ENCODE measurements at places on chromosomes 11 and 22. TPM values are rescaled to one million over a fixed set of nuclear protein-coding genes. Genes with fewer than 3 reads are reported as not detected.

GRCh38 chr11:32062540-32062939 is 28.3 kb upstream of the RCN1 start:
- DNase-seq = no peak
- no peak overlapping the region for H3K27ac ChIP-seq
- H3K36me3 ChIP-seq = no peaks in the 10 kb centered on the region
- H3K4me1 ChIP-seq = no peaks in the 10 kb centered on the region

DNA sequence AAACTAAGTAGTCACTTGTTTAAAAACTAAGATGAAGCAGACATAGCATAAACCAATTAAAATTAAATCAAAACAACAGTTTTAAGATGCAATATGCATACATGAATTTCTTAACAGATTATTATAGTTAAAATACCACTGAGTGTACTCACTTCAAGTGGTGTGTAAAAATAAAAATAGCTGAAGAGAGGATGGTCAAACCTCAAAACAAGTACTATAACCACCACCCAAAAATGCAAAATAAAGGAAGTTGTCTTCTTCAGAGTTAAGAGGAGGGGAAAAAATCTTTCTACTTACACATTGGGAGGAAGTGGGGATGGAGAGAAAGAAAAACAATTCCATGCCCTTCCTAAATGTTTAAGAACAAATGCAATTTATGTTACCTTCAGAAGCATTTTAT is 31.9 kb downstream of the RRAS2 start:
- no peak overlapping the region for H3K27ac ChIP-seq
- no peaks in the 10 kb centered on the region for H3K27me3 ChIP-seq
- H3K4me3 ChIP-seq = no peak overlapping the region
- no peaks in the 10 kb centered on the region for H3K36me3 ChIP-seq
- DNase-seq = no peak
- peaks cover 3% of the 10 kb centered on the region for H3K4me1 ChIP-seq

DNA sequence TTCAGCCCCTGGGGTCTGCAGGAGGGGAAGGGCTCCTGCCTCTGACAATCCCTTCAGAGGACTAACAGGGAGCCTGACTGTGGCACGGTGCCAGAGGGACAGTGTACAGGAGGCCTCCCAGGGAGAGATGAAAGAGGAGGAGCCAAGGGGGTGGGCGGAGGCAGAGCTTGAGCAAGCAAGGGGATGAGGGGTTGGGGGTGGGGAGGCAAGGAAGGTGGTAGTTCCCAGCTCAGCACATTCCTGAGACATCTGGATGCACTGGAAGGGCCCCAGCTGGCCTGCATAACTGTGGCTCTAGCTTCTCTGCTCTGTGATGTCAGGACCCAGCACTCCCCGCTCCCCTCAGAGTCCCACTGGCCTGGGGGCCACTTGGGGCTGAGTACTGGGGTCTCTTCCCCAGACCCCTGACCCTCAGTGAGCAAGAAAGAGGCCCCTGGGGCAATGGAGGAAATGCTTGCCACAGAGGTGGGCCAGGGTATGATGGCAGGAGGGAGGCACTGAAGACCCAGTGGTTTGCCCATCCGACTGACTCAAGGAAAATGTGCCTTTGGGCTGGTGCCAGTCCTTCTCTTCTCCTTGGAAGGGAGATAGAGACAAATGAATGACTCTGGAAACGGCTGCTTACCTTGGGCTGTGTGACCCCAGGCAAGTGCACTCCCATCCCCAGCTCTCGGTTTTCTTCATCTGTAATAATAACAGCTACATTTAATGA is 13.3 kb downstream of the CREB3L1 start:
- H3K4me1 ChIP-seq = peaks cover 66% of the 10 kb centered on the region
- H3K27me3 ChIP-seq = no peaks in the 10 kb centered on the region
- no peak overlapping the region for H3K4me3 ChIP-seq
- H3K36me3 ChIP-seq = no peaks in the 10 kb centered on the region
- DNase-seq = peak; percentile 98
- H3K27ac ChIP-seq = no peak overlapping the region

DNA sequence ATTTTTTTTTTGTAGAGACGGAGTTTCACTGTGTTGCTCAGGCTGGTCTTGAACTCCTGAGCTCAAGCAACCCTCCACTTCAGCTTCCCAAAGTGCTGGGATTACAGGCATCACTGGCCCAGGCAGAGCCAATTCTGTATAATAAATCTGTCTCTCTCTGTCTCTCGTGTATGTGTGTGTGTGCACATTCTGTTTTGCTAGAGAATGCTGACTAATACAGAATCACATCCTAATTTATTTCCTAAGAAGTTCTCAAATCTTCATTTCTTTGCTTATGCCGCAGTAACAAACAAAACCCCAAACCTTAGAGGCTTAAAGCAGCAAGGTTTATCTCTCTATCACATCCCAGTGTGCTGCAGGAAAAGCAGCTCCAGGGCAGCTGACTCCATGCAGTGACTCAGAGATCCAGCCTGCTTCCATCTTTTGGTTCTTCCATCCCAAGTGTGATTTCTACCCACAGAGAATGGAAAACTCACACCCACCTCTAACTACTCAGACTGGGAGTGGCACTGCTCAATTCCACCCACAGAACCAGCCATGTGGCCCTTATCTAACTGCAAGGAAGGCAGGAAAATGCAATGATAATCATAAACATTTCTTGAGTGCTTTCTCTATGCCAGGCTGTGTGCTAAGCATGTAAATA is 35.1 kb upstream of the LRRC10B start:
- H3K27ac ChIP-seq = no peak overlapping the region
- no peak overlapping the region for H3K4me3 ChIP-seq
- peaks cover 10% of the 10 kb centered on the region for H3K36me3 ChIP-seq
- H3K4me1 ChIP-seq = no peaks in the 10 kb centered on the region
- H3K27me3 ChIP-seq = no peaks in the 10 kb centered on the region

DNA sequence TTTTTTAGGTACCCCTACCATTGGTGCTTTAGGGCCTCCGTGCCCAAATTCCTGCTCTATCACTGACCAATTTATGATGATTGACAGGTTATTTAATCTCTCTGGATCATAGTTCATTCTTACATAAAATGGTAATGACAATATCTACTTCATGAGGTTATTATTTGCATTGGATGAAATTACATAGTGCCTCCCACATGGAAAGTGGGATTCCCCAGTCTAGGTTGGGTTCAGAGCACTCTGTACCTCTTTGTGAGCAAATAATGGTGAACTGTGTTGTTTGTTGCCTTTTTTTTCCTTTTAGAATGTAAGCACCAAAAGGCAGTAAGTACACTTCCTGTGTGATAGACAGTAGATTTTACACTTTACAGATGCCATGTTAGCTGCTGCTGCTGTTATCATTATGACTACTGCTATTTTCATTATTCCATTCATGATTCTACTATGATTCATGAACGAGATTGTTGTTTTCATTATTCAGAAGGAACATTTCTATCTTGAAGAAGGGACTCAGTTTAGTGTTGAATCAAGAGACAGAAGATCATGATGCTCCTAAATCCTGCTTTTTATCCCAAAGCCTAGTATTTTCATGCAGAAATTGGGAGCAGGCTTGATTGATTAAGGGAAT is 100.8 kb downstream of the ALX4 start:
- no peak for DNase-seq
- H3K27ac ChIP-seq = no peak overlapping the region
- H3K36me3 ChIP-seq = peaks cover 7% of the 10 kb centered on the region
- no peak overlapping the region for H3K4me3 ChIP-seq
- H3K4me1 ChIP-seq = no peaks in the 10 kb centered on the region
- no peaks in the 10 kb centered on the region for H3K27me3 ChIP-seq

DNA sequence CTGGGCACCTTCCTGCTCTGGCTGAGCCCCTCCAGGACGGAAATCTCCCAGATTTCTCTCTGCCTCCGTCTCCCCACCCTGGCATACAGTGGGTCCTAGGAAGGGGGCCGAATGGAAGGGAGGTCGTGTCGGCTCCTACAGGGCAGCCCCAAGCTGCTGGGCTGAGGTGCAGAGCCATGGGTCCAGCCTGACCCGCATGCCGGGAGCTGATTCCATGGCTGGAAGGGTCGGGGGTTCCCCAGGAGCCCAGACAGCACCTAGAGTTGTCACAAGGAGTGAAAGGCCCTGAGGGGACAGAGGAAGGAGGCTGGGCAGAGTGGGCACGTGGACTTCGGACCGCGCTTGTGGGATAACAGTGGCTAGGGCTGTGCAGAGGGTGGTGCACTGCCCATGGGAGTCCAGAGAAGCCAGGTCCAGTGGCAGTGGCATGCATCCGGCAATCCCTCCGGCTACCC is 16.5 kb downstream of the CCND1 start:
- H3K4me1 ChIP-seq = no peaks in the 10 kb centered on the region
- no peak for DNase-seq
- no peaks in the 10 kb centered on the region for H3K36me3 ChIP-seq
- H3K4me3 ChIP-seq = no peak overlapping the region

DNA sequence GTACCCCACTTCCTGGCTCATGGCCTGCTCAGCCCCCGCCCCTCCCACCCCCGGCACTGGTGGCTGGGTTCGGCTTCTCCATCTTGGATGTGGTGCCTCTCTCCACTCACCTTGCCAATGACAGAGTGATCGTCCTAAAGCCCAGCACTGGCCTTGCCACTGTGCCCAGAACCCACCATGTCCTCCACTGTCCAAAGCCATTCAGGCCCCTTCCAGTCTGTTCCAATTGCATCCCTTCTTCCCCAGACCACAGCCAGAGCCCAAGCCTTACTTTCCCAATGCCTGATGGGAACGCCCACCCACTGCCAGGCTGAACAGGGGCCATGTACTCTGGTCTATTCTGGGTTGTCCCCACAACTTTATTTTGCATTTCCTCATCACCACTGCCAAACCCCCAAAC is 625.8 kb upstream of the B3GAT1 start:
- no peak for DNase-seq
- H3K4me1 ChIP-seq = no peaks in the 10 kb centered on the region
- no peaks in the 10 kb centered on the region for H3K27me3 ChIP-seq
- no peak overlapping the region for H3K27ac ChIP-seq

DNA sequence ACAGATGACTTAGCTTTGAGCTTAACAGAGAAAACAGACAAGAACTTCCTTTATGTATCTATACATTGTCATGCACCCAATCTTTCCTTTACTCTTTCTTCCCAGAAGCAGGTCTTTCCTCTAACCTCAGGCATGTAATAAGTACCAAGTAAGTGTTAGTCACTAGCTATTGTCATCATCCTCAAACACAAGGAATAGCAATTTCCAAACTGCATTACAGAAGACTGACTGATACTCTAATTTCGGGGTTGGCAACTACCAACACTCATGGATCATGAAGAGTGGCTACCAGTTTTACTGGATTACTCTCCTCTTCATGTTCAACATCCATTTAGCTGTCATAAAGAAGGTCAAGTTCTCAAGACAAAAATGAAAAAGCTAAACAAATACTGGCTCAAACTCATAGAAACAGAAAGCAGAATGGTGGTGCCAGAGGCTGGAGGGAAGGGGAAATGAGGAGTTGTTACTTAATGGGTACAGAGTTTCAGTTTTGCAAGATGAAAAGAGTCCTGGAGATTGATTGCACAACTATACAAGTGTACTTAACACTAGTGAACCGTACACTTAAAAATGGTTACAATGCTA is 111.6 kb downstream of the SIK3 start:
- H3K4me1 ChIP-seq = peaks cover 26% of the 10 kb centered on the region
- DNase-seq = peak; percentile 24
- no peaks in the 10 kb centered on the region for H3K36me3 ChIP-seq
- H3K27me3 ChIP-seq = no peaks in the 10 kb centered on the region
- H3K4me3 ChIP-seq = no peak overlapping the region
- peak overlapping the region; percentile 79 for H3K27ac ChIP-seq

DNA sequence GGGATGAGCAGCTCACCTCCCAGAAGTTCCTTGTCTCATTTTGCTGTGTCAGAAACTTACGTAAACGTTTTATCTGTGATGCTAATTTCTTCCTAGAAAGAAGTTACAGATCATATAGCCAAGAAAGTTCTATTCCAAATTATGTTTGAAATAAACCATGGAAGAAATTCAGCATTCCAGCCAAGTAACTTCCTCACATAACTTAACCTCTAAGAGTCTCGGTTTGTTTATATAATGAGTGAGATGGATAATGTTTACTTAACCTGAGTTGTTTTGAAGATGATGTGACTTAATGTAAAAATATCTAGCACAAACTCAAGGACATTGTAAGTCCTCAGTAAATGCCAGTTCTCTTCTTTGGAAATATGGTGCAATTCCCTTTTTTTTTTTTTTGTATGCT is 8.9 kb upstream of the MUC15 start:
- H3K27me3 ChIP-seq = no peaks in the 10 kb centered on the region
- DNase-seq = peak; percentile 66
- H3K27ac ChIP-seq = no peak overlapping the region
- H3K4me3 ChIP-seq = no peak overlapping the region

DNA sequence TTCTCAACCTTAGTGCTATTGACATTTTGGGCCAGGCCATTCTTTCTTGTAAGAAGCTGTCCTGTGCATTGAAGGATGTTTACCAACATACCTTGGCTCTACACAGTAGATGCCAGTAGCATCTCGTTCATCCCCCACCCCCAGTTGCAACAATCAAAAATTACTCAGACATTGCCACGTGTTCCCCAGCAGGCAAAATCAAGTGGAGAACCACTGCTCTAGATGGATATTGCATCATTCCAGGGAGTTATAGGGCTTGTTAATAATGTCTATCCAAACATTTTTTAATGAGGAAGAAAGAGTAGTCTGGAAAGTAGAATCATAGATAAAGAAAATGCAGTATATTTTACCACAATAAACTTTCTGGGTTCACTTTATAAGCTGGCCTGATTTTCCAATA is 64.1 kb downstream of the PRMT3 start:
- H3K27ac ChIP-seq = no peak overlapping the region
- no peaks in the 10 kb centered on the region for H3K36me3 ChIP-seq
- DNase-seq = no peak

DNA sequence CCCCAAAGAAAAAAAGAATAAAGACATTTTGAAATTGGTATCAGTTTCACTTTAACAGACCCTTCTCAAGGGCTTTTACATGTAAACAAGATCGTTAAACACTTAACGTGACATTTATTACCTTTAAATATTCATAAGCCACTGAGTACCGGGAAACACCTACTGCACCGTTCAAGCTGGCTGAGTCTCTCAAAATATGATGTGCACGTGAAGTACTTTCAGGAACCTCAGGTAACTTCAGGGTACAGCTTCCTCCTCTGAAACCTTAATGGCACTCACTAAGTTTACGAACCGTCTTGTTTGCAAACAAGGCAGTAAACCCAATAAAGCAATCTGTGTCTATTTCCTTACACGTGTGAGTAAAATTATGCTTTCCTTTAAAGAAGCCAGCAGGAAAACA is 105.5 kb upstream of the TENM4 start:
- no peak overlapping the region for H3K27ac ChIP-seq
- no peaks in the 10 kb centered on the region for H3K36me3 ChIP-seq
- H3K4me1 ChIP-seq = peaks cover 25% of the 10 kb centered on the region
- no peak overlapping the region for H3K4me3 ChIP-seq
- H3K27me3 ChIP-seq = no peaks in the 10 kb centered on the region
- no peak for DNase-seq

DNA sequence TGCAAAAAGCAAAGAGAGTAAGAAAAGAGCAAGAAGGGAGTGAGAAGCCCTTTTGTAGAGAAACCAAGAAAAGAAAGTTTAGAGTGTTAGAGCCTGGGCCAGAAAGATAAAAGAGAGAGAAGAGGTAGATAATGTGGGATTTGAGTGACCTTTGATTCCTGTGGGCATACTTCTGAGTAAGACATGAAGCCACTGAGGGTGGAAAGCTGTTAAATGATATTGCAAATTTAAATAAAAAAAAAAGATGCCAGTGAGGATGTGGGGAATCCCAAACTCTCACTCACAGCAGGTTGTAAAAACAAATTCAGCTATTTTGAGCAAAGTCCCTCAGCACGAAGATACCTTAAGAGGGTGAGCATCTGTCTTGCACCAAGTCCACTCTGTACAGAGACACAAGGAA is 59.4 kb upstream of the TOP3B start:
- no peak overlapping the region for H3K4me3 ChIP-seq
- H3K4me1 ChIP-seq = no peaks in the 10 kb centered on the region
- H3K36me3 ChIP-seq = no peaks in the 10 kb centered on the region
- no peak for DNase-seq
- H3K27me3 ChIP-seq = no peaks in the 10 kb centered on the region
- H3K27ac ChIP-seq = no peak overlapping the region

The SNAP29 gene
- 14.8 TPM for total RNA-seq

The SLC37A2 gene
- total RNA-seq = 5.3 TPM

The PKDREJ gene
- 0.03 TPM for total RNA-seq

The TMPRSS6 gene
- 0.57 TPM for total RNA-seq

Data from lung (tissue), 17 donors.